T-helper 22 cell (primary cell): ENCODE measurements at places on chromosomes 5 and 9.

- no peak for DNase-seq
Measured at GRCh38 chr5:120479066-120479465, 15.0 kb downstream of the PRR16 start.

GRCh38 chr5:69516769-69517168, 24.2 kb downstream of the OCLN start:
- no peak for DNase-seq

DNA sequence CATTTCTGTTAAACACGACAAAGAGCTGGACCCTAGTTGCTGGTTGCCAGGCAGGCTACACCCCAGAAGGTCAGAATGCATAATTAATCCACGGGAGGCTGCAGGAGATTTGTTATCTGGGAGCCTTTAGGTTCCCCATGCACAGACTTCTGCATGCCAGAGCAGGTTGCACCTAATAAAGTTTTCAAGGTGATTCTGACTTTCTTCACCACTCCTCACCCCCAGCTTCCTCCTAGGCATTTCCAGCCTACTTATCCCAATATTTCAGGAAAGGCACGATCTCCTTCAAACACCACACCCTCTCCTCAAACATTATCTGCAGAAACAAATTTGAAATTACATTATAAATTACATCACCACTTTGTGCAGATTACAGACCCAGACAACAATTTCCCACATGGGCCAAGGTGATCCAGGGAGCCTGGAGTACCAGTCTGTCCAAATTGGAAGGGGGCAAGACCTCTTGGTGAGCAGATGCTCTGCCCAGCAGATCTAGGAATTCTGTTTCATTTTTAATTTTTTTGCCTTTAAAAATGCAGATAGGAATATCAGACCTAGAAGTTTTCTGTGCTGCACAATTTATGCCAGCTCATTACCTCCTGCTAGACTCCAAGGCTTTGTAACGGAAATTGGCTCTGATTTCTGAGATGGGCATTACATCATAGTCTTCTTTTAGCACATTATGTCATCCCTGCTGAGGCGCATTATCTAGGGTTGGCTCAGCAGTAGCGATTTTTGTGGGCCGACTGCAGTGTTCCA, 363.4 kb upstream of the SLC30A5 start:
- no peak for DNase-seq

DNA sequence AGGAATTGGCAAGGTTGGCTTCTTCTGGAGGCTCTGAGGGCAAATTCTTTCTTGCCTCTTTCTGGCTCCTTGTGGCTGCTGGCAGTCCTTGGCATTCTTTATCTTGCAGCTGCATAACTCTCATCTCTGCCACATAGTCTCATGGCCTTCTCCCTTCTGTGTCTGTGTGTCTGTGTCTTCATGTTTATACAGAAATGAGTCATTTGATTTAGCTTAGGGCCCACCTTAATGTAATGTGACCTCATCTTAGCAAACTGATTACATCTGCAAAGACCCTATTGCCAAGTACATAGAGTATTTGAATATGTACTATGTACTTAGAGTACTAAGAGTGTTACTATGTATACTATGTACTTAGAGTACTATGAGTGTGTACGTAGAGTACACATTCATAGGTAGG, 122.5 kb downstream of the RFK start:
- DNase-seq, result no peak

DNA sequence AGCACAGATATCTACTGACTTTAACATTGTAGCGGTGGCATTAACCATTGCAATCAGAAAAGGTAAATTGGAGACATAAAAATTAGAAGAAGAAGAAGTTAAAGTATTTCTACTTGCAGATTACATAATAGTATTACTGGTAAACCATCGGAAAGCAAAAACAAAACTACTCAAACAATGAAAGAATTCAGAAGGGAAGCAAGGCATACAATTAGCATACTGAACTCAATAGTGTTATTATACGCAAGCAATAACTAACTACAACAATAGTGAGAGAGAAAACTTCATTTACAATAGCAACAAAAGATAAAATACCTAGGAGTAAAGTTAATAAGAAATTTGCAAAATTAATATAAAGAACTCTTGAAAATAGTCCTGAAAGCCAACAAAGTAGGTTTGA, 6.6 kb upstream of the TEX53 start:
- DNase-seq, result no peak

DNA sequence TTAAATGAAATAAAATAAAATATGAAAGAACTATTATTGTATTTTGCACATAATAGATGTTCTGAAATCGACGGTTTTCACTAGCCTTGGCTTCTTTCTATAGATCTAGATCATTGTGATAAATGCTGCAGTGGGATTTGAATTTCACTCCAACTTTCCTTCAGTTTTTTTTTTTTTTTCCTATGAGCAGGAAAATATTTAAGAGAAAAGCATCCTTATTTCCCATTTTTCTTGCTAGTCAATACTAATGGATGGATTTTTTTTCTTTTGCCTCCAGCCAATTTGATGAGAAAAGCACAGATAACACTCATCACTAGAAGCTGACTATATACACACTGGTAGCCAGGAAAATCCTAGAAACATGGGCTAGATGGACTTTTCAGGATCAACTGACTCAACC, 249.0 kb downstream of the NFIB start:
- DNase-seq, result no peak

DNA sequence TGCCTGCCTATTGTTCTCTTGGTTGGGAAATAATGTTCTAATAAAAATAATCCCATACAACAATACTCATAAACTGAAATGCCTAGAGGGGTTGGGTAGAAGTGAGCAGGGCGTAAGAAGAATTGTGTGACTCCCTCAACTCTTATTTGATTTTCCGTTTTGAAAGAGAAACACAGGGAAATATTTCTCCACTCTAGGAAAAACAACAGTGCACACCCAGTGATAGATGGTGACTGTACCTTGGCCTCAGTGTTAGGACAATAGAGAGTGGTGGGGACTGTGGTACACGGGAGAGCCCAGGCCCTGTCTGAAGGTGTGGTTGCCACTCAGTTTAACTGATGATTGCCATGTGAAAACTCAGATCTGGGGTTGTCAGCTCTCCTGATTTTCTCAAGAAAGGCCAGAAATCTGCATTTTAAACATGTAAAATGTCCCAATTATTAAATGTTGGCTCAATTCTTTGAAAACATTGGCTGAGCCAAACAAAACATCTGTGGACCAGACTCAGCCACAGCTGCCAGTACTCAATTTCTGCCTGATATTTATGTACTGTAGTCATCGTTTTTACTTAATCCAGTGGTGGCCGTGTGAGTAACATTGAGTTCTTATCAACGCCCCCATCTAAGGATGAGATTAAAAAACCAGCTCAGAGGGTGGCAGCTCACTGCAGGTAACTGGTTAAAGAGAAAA, 103.8 kb upstream of the ZNF618 start:
- DNase-seq, result no peak

- no peak for DNase-seq
Measured at GRCh38 chr9:13487936-13488335, 208.4 kb upstream of the MPDZ start.

DNA sequence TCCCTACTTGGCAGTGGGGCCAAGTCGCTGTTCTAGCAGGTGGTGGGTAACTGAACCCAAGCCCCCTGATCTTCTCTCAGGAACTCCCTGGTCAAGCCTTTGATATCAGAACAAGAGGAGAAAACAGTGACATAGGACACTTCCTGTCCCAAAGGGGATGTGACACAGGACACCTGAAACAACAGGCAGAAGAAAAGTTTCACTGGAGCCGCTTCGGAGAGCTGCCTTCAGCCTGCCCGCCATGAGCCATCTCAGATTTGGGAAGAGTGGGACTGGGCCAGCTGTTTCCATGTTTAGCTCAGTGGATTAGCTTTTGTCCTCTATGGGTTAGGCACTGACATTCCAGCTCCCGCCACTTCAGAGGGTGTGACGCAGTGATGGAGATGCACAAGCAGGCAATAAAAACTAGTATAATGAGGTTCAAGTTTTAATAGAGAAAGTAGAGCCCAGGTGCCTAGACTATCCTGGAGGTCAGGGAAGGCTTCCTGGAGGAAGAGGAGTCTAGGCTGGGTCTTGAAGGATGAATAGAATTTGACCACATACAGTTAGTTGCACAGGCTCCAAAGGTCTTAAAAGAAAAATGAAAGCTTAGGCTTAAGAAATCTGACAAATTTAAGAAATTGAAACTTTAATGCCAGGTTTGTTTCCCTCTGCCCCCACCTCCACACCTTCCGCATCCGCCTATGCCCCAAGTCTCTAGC, 104.1 kb upstream of the SPRY4 start:
- DNase-seq, result no peak

GRCh38 chr5:84783003-84783402, 398.3 kb upstream of the EDIL3 start:
- no peak for DNase-seq

DNA sequence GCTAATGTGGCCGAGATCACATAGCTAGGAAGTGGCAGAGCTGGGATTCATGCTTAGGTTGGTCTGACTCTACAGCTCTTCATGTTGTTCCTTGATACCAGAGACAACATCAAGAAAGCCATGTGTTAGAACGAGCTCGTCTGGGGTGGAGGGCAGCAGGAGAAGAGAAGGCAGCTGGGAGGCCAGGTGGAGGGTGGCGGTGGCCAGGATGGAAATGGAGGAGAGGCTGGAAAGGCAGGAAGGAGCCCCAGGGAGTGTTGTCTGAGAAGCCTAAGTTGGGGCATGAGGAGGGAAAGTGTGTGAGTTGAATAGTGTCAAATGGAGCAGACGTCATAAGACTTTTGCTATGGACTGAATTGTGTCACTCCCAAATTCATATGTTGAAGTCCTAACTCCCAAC, 315.3 kb downstream of the GADD45G start:
- no peak for DNase-seq

- no peak for DNase-seq
Measured at GRCh38 chr9:105328872-105329718, 84.6 kb downstream of the SLC44A1 start.

- peak; percentile 73 for DNase-seq
Measured at GRCh38 chr5:132425009-132425937, 55.8 kb downstream of the SLC22A5 start.

DNA sequence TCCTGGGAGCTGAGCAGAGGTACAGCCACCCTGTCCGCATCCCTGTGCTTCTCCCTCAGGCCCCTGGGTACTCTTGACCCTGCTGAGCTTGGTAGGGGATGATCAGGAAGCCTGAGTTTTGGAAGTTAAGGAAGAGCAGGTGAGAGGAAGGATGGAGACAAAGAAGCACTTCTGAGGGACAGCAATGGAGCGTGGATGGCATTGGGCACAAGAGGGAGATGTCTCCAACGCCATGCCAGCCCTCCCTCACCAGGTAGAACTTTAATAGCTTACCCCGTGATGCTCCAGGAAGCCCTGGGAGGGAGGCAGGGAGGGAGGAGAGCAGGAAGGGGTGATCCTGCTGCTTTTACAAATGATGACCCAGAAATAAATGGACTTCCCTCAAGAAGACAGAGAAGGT, 29.9 kb upstream of the SMU1 start:
- DNase-seq, result no peak

- DNase-seq, result peak; percentile 63
Measured at GRCh38 chr9:134396825-134397224, 70.6 kb downstream of the RXRA start.

DNA sequence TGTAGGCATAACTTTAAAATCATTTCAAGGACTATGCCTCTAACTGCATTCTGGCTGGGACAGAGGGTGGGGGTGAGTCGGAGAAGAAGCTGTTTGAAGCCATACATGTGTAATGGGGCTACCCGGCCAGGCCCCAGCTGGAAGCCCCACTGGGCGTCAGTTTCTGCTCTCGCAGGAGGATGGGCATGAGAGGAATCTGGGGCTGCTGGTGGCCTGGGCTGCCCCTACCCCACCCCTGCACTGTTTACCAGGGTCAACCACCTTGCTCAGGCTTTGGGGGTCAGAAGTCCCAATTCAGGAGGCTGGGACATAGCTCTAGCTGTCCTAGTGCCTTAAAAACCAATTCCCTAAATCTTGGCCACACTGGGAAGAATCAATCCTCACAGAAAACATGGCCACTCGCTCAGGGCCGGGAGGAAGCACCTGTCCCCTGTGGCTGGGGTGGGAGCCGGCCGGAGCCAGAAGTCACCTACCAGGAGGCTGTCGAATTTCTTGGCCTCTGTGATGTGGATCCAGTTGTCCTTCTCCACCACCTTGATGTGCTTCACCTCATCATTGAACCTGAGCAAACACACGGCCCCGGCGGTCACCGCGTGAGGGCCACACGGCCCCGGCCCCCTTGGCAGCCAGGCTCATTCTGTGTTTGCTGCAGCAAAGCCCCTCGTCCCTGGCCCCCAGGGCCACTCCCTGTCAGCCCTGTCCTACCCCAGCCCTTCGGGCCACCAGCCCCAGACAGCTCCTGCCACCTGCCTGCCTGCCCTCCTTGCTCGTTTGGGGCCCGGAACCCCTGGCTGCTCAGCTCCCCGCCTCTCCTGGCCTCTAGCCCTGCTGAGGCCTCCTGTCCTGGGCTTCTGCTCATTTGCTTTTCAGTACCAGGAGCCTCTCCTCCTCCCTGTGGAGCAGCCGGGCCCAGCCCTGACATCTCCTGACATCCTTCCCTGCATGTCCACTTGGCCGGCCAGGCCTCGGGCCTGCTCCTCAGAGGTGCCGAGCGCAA, 33.6 kb upstream of the SARDH start:
- no peak for DNase-seq

DNA sequence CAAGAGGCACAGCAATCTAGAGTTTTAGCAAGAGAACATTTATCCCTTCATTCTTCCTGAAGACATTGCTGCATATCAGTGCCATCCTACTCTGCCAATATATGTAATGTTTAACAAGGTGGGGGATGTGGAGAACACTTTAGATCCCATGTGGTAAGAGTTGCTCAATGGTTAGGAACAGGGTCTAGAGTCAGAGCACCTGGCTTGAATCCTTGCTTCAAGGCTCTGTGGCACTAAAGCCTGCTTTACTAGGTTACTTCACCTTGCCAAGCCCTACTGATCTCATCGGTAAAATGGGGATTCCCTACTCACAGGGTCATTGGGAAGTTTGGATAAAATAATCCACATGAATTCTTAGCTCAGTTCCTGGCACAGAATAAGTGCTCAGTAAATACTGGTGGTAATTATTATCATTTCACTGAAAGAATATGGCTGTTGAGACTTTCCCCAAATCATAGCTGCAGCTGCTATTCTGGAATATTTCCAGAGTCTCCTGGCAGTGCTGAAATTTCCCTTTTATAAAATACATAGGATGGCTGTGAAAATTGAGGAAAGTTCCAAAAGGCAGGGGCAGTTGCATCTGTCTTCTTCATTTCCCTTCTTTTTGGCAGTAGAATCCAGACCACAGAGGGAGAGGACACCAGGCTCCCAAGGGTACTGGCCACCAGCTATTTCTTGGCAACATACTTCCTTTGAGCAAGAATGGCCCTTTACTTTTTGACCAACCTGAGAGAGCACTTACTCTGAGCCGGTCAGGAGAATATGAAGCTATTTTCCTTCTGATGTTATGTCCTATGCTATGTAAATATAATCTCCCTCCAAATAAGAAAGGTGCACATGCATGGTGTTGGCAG, 142.8 kb downstream of the PALM2AKAP2 start:
- no peak for DNase-seq

GRCh38 chr5:140113180-140113698, 670 bp upstream of the PURA start:
- DNase-seq, result peak; percentile 4
